ENCODE measurements at places on chromosomes 5 and 9.

- DNase-seq, result no peak
Observed at GRCh38 chr5:531749-532315, 7.6 kb upstream of the SLC9A3 start.

DNA sequence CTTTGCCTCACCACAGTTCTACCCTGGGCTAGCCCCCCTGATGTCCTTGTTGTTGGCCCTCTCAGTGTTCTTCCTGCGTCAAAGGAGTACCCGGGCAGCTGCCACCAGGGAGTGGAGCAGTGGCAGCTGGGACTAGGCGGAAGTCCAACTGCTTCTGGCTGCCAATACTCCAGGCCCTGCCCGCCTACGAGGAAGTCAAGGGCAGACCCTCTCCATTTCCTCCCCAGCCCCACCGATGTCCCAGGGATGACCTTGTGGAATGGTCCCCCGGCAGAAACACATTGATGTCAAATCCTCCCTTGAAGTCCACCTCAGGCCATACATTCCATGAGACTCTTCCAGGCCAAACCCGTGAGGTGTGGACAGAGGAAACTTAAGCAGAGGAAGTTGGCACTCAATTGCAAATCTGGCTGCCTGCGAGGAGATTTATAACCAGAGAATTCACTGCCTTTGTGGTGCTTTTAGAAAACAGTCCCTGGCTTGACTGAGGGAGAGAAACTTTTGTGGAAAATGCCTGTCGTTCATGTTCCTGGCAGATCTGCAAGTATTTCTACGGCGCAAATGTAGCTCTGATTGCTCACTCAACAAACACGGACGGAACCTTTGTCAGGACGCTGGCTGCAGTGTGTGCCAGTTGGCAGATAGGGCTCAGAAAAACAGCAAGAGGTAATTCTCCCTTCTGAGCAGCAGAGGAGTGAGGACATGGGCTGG is 339.7 kb downstream of the RAB3C start:
- no peak for DNase-seq

DNA sequence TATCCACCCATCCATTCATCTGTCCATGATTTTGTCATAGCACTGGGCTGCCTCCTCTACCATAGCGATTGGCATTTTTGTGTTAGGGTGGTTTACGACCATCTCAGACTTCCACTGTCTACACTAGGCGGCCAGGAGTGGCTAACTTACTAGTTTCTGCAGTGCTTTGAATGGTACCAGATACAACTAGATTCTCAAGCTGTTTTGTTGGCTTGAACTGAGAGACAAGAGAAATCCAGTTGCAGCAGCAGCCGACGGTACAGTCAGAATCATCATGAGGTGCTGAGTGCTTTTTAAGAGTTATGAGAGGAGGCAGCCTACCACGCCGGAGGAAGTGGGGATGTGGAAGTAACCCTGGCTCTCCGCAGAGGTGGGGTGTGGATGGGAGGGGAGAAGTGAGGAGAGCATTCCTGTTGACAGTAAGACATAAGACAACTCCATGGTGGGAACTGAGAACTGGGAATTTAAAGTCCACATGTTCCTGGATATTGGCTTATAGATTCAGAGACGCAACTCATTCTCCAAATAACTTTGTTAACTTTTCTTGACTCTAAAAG is 27.9 kb downstream of the COL5A1 start:
- no peak for DNase-seq

GRCh38 chr5:43413966-43414365 is 1.8 kb upstream of the CCL28 start:
- DNase-seq, result no peak

- DNase-seq, result no peak
Observed at GRCh38 chr5:114148253-114148652, 213.6 kb upstream of the KCNN2 start.

DNA sequence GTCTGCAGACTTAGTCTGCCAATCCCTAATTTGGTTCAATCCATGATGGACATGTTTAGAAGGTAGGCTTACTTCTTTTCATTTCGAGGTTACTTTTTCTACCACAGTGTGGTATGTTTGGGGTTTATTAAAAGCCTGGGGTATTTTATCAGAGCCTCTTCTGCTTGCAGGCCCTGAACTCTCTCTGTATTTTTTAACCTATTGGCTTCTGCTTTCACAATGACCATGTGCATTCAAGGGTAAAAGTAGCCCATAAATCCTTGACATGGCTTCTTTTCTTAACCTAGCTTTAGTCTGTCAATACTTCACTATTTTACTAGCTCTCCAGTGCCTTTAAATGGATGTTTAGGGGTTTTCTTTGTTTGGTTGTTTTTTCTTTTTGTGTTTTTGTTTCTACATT is 286.6 kb downstream of the FER start:
- DNase-seq, result no peak

GRCh38 chr5:56985936-56986625 is 34.2 kb upstream of the MIER3 start:
- DNase-seq, result no peak

GRCh38 chr9:134800791-134801339 is 79.7 kb upstream of the FCN2 start:
- no peak for DNase-seq

- no peak for DNase-seq
Observed at GRCh38 chr5:126481243-126481642, 58.0 kb downstream of the GRAMD2B start.

DNA sequence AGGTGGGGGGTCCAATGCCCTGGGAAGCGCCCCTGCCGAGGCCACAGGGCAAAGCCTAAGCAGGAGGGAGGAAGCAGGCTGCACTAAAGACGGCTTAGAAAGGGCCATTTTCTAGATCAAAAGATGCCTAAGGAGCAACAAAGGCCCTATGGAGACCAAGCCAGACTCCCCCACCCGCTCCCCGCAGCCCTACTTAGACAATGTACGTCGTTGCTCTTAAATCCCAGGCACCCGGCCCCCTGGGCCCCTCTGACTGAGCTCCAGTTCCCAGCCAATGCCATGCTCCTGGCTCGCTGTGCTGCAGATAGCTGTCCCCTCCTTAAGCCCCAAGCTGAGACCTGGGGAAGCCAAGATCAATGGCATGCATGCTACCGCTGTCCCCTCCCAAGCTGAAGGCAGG is 10.3 kb downstream of the IPPK start:
- no peak for DNase-seq

DNA sequence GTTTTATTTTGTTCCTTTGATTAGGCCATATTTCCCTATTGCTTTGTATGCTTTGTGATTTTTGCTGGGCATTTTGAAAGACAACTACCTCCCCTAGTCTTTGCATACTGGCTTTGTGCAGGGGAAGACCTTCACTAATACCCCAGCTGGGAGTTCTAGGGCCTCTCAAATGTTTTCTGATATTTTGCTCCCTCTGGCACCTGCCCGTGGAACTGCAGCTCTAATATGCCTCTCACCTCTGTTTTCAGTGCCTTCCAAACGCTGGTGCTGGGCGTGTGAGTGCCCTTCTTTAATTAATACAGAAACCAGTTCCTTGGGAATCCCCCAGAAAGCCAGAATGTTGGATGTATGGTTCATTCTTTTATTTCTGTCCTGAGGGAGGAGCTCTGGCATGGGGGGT is 204.5 kb downstream of the COMMD10 start:
- DNase-seq, result no peak

- no peak for DNase-seq
Observed at GRCh38 chr5:81171769-81172168, 61.4 kb upstream of the CKMT2 start.

- no peak for DNase-seq
Observed at GRCh38 chr5:33688526-33688925, 203.3 kb downstream of the ADAMTS12 start.

DNA sequence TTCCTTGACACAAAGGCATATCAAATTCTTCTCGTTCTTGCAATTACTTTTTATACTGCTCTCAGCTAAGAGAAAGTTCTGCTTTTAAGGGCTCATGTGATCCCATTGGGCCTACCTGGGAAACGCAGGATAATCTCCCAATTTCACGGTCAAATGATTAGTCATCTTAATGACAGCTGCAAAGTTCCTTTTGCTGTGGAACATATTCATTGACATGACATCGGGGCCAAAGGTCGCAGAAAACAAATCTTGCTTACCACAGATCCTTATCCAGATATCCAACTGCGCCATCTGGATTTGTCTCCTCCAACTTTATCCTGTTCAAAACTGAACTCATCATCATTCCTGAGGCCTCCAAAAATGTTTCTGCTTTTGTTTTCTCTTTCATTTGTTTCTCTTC is 1085.6 kb upstream of the WWC1 start:
- DNase-seq, result no peak

- no peak for DNase-seq
Observed at GRCh38 chr5:150583541-150584225, 56.8 kb upstream of the SYNPO start.

DNA sequence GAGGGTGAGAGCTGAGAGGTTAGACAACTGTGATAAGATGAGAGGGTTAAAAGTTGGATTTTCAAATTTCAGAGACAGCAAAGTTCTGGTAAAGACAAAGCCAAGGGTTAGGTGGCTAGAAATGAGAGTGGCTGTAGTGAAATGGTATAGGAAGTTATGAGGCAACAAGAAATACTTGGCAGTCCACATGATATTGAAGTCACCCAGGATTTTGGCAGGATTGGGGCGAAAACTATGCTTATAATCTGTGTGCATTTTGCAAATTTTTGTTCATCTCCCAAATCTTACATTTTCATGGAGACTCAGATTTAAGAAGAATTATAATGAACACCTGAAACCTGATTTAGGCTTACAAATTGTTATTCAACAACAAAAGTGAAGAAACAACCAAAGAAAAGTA is 35.6 kb downstream of the C9 start:
- no peak for DNase-seq

DNA sequence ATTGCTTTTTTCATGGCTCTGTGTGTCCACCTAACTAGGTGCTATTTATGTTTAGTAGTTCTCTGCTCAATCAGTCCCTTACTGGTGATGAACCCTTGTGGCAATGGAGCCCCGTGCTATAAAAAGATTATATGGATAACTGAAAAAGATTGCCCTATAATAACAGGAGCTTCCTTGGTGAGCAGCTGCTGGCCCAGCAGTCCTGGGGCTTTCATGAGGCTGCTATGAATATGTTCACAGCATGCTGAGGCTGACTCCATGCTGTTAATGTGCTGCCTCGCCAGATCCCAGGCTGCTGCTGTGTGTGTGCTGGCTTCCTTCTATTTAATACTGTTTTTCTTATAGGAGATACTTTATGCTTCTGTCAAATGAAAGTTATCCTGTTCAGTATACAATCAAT is 357.5 kb downstream of the TAF11L14 start:
- no peak for DNase-seq

DNA sequence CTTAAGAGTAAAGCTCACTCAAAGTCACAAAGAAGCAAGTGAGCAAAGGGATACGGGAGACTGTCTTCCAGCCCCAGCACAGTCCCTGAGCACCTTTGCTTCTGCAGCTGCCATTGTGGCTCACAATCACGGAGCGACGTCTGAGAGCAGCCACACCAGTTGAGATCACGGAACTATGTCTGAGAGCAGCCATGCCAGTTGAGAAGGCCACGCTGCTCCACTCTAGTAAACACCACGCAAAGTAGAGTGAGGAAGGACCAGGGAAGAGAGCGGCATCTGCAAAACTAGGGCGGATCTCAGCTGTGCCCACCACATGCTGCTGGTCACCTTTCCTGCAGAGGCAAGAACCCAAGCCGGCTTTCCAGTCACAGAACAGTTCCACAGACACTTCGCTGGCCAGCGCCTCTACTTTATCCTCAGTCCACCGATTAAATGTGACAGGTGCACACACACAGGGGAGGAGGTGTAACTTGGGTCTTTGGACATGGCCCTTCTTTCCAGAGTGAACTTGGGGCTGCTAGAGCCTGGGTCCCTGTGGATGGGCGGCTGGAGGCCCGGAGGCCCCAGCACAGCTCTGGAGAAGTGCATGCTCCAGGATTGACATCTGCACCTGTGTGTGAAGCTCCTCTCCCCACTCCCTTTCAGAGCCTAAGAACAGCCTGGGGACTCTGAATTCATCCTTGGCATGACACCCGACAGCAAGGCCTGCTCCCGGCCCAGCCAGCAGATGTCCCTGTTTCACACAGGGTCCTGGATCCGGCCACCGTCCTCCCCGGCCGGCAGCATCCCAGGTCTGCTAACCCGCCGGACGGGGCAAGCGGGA is 324.9 kb upstream of the IRX4 start:
- DNase-seq, result no peak

- DNase-seq, result no peak
Observed at GRCh38 chr5:111366388-111366787, 142.2 kb downstream of the CAMK4 start.

DNA sequence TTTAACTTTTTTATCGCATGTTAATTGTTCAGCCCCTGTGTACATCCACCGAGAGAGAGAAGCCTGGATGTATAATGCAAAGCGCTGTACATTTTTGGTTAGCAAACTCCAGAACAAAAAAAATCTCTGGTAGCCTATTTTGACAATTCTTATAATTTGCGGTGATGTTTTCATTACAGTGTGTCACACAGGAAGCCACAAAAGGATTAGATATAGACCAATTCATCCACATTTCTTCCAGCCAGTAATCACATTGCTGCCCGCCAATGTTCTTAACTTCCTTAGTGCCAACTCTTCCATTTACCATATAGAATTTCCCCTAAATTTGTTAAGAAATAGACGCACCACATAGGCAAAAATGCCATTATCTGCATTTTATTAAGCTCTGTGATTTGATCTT is 435.6 kb downstream of the EFNA5 start:
- no peak for DNase-seq

All from stimulated activated CD8-positive, alpha-beta memory T cell treated with anti-CD3 and anti-CD28 coated beads, Interleukin-4, amount 100 ng/mL, for 1 hour (primary cell).